ENCODE measurements at places on chromosomes 2 and 18.

- H3K4me1 ChIP-seq, result no peaks in the 10 kb centered on the region
- DNase-seq, result no peak
- H3K27ac ChIP-seq, result no peak overlapping the region
- H3K27me3 ChIP-seq, result no peaks in the 10 kb centered on the region
Observed at GRCh38 chr2:165471349-165471950, 2.0 kb downstream of the CSRNP3 start.

GRCh38 chr2:140257692-140258300, 1477.6 kb upstream of the NXPH2 start:
- no peak overlapping the region for H3K27ac ChIP-seq
- no peaks in the 10 kb centered on the region for H3K4me1 ChIP-seq
- DNase-seq, result no peak
- no peaks in the 10 kb centered on the region for H3K36me3 ChIP-seq

DNA sequence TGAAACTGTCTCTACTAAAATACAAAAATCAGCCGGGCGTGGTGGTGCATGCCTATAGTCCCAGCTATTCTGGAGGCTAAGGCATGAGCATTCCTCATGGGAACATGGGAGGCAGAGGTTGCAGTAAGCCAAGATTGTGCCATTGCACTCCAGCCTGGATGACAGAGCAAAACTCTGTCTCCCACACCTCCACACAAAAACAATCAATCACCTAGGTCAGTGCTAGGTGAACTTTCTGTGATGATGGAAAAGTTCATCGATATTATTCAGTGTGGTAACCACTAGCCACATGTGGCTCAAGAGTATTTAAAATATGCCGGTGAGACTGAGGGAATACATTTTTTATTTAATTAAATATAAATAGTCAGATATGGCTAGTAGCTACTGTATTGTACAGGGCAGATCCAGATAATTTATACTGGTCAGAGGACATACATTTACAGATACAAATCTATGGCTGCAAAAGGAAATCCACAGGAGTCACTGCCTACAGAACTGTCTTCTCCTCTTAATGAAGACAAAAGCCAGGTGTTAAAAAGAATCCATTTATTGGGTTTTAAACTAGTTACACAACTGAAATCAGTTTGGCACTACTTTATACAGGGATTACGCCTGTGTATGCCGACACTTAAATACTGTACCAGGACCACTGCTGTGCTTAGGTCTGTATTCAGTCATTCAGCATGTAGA, 3.9 kb upstream of the GPR75 start:
- H3K36me3 ChIP-seq, result peaks cover 10% of the 10 kb centered on the region
- H3K4me1 ChIP-seq, result peaks cover 8% of the 10 kb centered on the region
- no peaks in the 10 kb centered on the region for H3K27me3 ChIP-seq
- no peak overlapping the region for H3K4me3 ChIP-seq
- H3K27ac ChIP-seq, result no peak overlapping the region

DNA sequence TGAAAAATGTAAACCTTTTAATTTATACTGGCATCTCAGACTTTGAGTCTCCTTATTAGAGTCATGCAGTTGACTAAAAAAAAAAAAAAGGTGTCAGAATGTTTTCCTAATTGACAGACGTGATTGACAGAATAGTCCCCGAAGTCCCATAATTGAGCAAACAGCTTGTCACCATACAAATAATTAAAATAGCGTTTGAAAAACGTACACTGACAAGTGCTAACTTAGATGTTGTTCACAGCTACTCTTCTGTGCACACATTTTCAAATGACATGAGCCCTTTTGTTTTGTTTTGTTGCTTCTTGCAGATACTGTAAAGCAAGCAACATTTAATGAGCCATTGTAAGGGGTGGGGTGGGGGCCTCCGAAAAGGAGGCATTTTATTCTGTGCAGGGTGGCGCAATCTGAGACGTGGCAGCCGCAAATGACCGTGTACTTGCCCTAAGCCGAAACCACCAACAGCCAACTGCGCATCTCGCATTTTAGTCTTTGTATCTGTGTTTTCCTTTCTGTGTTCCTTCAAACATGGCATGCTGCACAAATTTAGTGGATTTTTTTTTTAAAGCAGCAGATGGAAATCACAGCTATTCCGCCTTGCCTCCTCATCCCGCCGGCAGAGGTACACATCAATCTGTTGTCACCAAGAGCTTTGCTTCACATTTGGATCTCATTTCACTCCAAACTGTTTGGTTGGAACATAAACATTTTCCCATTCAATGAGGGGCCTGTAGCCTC, 52.4 kb downstream of the LPIN1 start:
- no peak overlapping the region for H3K27ac ChIP-seq
- H3K27me3 ChIP-seq, result no peaks in the 10 kb centered on the region
- DNase-seq, result no peak

DNA sequence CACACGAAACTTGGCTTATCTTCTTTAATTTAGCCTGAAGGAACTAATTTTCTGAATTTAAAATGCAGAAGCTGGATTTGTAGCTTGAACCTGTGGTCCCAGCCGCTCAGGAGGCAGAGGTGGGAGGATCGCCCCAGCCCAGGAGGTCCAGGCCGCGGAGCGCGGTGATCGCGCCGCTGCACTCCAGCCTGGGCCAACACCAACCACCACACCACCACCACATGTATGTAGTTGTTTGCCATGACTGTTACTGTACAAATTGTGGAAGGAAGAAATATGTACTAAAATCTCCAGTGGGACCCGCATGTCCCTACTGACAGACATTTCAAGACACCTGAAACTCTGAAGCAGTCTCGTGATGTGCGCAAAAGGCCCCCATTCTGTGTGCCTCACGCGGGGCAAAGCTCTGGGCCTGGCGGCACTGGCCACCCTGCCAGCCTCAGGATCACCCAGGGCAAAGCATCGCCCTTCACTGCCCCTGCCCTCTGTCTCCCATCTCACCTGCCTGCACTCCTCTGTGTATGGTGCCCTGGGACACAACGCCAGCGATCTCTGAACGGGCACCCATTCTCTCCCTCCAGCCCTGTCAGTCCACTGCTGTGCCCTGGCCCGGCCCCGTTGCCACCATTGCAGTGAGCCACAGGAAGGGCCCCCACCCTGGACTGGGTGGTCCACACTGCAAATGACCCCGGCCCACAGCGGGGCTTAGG, 10.1 kb upstream of the ADI1 start:
- H3K4me1 ChIP-seq, result no peaks in the 10 kb centered on the region
- H3K4me3 ChIP-seq, result no peak overlapping the region
- DNase-seq, result no peak
- no peaks in the 10 kb centered on the region for H3K27me3 ChIP-seq

- no peak overlapping the region for H3K4me3 ChIP-seq
- H3K27ac ChIP-seq, result no peak overlapping the region
- no peaks in the 10 kb centered on the region for H3K4me1 ChIP-seq
- no peaks in the 10 kb centered on the region for H3K36me3 ChIP-seq
Observed at GRCh38 chr2:9944330-9944758, 7.1 kb upstream of the GRHL1 start.

DNA sequence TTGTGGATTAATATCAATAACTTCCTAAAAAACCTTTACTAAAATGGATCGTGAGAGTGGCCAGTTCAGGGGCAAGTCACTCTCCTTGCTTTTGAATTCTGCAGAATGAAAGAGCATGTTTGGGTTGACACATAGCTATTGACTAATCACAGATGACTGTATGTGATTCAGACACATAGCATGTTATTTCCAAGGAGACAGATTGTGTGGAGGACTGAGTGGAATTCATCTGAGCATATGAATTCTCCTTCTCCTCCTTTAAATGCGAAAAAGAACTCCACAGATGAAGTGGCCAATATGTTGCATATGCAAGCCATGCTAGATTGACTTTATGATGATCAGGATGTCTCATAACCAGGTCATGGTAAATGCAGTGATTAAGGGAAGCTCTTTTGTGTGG, 249.4 kb upstream of the FAM98A start:
- no peaks in the 10 kb centered on the region for H3K4me1 ChIP-seq
- no peak for DNase-seq
- H3K36me3 ChIP-seq, result no peaks in the 10 kb centered on the region
- no peak overlapping the region for H3K27ac ChIP-seq
- no peaks in the 10 kb centered on the region for H3K27me3 ChIP-seq
- no peak overlapping the region for H3K4me3 ChIP-seq

DNA sequence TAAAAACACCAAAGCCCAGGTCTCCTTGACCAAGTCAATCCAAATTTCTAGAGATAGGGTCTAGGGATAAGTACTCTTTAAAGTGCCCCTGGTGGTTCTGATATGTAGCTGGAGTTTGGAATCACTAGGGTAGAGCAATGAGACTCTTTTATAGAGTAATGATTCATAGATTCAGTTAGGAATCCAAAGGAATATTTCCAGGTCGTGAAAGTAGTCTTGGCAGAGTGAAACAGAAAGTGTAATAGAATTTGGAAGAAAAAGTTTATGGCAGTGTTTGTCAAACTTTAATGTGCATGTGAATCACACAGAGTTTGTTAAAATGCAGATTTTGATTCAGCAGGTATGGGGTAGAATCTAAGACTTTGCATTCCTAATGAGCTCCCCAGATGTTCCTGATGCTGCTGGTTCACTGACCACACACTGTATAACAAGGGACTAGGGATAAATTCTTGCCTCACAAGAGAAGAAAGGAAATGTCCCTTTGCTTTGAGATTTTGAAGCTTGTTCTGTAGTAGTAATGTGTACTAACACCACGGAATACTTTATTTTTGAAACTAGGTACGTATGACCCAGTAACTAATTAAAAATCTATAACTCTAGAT, 1.8 kb downstream of the UPP2 start:
- DNase-seq, result no peak
- H3K4me3 ChIP-seq, result no peak overlapping the region
- H3K4me1 ChIP-seq, result no peaks in the 10 kb centered on the region

DNA sequence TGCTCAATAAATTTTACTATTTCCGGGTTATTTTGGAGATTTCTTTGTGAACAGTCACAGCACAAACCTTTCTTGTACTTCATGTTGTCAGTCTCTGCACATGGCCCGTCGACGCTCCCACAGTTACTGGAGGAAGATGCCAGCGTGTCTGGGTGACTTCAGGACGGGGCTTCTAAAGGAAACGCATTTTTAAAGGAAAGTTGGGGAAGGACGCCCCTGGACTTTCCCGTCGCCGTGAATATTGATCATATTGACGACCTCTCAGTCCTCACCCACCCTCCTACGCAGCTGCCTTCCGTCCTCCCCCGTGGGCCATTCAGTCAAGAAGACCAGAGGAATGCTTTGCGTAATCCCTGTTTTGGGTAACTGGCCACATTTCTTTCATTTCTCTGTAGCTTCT, 71.1 kb upstream of the SNTG2 start:
- no peaks in the 10 kb centered on the region for H3K4me1 ChIP-seq
- H3K27ac ChIP-seq, result no peak overlapping the region
- no peaks in the 10 kb centered on the region for H3K27me3 ChIP-seq
- DNase-seq, result no peak
- no peak overlapping the region for H3K4me3 ChIP-seq
- H3K36me3 ChIP-seq, result no peaks in the 10 kb centered on the region

GRCh38 chr18:31603315-31603714, 11.6 kb downstream of the TTR start:
- DNase-seq, result no peak
- H3K27ac ChIP-seq, result no peak overlapping the region
- H3K4me1 ChIP-seq, result no peaks in the 10 kb centered on the region
- no peaks in the 10 kb centered on the region for H3K27me3 ChIP-seq
- no peak overlapping the region for H3K4me3 ChIP-seq
- no peaks in the 10 kb centered on the region for H3K36me3 ChIP-seq

DNA sequence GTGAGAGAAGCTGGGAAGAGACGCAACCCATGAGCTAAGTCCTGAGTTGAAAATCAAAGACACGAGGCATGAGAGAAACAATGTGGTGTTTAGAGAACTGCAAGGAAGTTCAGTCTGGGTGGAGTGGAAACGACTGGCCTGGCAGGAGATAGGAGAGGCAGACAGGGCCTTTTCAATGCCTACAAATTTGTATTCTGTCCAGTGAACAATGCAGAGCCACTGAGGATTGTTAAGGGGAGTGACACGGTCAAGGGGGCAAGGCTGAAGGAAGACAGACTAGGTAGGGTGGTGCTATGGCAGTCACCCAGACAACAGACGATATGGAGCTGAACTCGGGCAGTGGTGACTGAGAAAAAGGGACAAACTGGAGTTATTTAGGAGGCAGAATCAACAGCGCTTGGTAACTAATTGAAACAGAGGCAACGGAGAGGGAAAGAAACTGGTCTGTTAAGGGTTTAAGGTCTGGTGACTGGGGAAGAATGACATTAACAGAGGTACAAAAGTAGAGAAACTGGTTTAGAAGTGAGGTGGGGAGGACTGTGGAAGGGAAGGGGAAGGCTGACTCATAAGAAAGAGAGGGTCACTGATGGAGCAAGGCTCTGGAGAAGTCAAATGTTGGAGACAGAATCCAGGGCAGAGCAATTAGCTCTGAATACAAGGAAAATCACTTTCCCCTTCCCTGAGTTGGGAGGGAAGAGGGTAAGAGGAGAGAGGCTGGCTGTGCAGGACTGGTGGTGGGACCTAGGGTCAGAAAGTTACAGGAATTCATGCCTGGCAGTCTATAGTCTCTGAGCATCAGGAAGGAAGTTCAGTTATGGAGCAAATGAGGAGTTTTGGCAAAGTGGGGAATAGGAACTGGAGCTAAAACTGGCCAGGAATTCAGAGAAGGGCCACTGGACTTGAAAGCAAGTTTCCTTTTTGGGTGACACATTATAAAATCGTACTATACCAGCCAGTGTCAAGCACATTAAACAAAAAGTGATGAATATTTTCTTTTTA, 63.4 kb upstream of the CHRNA1 start:
- no peaks in the 10 kb centered on the region for H3K27me3 ChIP-seq
- no peaks in the 10 kb centered on the region for H3K4me1 ChIP-seq
- no peak overlapping the region for H3K27ac ChIP-seq
- no peak for DNase-seq

DNA sequence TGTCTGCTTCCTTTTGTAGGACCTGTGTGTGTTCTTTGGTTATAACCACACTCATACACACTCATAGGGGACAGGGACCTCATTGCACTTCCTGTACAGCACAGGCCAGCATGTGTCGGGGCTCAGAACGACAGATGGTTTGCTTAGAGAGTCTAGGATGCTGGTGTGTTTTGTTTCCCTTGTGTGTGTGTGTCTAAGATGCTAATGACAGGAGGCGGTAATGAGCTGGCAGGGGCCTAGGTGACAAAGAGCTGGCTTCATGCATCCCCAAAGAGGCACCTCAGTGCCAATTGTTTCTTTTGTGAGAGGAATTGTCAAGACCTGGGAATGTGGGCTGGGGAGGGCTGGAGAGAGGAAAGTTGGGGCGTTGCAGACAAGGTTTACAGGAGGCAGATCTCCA, 66.6 kb downstream of the CELF4 start:
- no peaks in the 10 kb centered on the region for H3K36me3 ChIP-seq
- no peak for DNase-seq
- H3K27ac ChIP-seq, result no peak overlapping the region

DNA sequence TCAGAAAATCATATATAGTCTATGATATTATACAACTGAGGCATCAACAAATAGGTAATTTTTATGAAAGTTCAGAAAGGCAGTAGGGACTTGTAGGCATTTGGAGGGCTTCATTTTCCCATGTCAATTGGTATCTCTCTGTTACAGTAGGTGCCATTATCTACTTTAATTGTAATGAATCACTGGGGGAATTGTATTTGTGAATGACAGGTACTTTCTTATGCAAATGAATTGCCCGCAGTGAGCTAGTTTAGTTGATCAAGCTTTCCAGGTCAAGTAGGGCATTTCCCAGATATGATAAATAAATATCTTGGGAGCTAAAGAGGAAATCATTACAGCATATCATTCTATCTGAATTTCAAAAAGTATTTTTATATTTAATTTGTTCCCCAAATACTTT, 1116.3 kb downstream of the DPP10 start:
- DNase-seq, result no peak
- no peak overlapping the region for H3K27ac ChIP-seq
- H3K36me3 ChIP-seq, result no peaks in the 10 kb centered on the region
- no peaks in the 10 kb centered on the region for H3K4me1 ChIP-seq
- no peaks in the 10 kb centered on the region for H3K27me3 ChIP-seq

- no peak overlapping the region for H3K27ac ChIP-seq
- DNase-seq, result peak; percentile 18
- no peaks in the 10 kb centered on the region for H3K36me3 ChIP-seq
Observed at GRCh38 chr18:72830109-72830508, 37.7 kb downstream of the NETO1 start.
